NCI-H2107 (cell line): ENCODE measurements at places on chromosomes 16 and 17.

GRCh38 chr17:63941751-63942150, 9.6 kb upstream of the CD79B start:
- DNase-seq = no peak

- DNase-seq = no peak
Measured at GRCh38 chr16:633336-634050, 2.6 kb downstream of the METTL26 start.

GRCh38 chr16:87203060-87203656, 114.0 kb downstream of the C16orf95 start:
- peak; percentile 13 for DNase-seq

DNA sequence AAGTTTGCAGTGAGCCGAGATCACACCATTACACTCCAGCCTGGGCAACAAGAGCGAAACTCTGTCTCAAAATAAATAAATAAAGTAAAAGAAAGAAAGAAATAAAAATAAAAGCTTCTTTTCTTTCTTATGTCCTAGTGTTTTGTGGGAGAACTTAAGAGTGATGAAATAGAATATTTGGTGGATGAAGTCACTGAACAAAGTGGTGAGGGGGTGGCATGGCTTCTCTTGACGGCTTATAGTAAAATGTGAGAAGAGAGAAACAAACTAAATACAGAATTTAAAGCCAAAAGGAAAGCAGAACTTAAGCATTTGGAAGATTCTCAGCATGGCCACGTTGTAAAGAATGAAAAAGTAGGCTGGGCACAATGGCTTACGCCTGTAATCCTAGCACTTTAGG, 15.3 kb downstream of the SGF29 start:
- DNase-seq = no peak

GRCh38 chr17:73693071-73693470, 48.8 kb upstream of the SDK2 start:
- no peak for DNase-seq

DNA sequence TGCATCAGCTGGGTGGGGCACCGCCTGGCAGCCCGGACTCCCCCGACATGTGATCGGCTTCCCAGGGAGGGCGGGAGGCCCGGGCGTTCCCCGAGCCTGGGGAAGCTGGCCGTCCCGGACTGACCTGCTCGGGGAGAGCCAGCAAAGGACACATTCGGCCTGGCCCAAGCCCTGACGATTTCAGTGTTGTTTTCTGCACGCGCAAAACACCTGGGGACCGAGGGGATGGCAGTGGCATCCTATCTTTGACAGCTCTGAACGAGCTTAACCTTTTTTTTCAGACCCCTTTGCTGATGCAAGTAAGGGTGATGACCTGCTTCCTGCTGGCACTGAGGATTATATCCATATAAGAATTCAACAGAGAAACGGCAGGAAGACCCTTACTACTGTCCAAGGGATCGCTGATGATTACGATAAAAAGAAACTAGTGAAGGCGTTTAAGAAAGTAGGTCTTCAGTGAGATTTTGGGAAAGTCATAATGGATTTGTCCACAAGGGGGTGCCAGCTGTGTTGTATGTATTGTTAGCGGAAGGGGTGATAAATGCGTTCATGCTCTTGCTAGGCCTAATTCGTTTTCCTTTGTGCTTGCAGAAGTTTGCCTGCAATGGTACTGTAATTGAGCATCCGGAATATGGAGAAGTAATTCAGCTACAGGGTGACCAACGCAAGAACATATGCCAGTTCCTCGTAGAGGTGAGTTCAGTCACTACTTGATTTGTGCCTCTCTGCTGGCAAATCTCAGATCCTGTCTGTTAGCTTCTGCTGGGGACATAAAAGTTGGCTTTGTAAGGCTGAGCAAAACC, 1.0 kb downstream of the EIF1 start:
- no peak for DNase-seq

DNA sequence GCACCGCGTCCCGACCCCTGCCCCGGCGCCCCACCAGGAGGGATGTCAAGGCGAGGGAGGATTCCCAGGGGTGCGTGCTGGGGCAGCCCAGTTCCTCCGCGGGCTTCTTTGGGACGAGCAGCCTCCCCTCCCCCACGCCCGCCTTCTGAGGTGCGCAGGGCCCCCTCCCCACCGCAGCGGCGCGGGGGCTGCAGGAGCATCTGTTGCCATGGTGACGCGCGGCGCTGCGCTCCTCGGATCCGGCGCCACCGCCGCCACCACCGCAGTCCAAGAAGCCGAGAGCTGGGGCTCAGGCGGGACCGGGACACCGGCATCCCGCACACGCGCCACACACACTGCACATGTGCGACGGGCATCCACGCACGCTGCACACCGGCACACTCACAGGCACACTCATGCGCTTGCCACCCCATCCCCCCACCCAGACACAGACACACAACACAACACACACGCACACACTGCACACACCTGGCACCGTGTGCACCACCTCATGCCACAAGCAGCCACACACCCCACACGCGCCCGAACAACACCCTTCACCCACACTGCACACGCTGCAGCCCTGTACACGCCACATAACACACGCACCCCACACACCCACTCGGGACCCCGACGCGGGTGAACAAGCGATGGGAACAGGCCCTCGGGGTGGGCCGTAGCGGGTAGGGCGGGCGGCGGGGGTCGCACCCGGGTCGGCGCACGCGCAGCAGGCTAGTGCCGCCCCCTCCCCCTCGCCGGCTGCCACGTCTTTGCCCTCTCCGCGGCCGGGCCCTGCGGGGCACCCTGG, 17.0 kb downstream of the ENPP7 start:
- no peak for DNase-seq

- DNase-seq = no peak
Measured at GRCh38 chr17:81111066-81111465, 54.2 kb upstream of the PVALEF start.

DNA sequence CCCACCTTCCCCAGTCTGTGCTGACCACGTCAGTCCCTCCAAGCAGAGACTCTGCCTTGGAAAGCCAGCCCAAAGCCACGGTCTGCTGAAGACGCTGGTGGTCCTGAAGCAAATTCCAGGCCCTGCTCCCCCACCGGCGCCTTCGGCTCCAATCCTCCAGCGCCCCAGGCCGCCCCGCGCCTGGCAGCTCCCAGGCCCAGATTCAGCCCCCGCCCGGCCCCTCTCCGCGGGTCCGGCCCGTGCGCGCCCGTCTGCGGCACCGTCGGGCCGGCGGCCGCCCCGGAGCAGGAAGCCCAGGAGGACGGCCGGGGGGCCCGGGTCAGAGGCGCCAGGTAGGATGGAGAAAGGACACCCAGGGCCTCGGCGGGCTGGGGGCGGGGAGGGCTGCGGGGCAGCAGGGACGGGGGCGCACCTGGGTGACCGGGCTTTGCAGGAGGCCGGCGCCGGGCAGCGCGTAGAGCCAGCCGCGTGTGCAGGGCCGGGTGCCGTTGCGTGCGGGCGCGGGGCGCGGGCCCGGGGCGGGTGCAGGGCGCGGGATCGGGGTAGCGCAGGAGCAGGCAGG, 594 bp upstream of the SLC22A31 start:
- DNase-seq = no peak

- no peak for DNase-seq
Measured at GRCh38 chr16:78246559-78246958, 147.1 kb downstream of the WWOX start.

DNA sequence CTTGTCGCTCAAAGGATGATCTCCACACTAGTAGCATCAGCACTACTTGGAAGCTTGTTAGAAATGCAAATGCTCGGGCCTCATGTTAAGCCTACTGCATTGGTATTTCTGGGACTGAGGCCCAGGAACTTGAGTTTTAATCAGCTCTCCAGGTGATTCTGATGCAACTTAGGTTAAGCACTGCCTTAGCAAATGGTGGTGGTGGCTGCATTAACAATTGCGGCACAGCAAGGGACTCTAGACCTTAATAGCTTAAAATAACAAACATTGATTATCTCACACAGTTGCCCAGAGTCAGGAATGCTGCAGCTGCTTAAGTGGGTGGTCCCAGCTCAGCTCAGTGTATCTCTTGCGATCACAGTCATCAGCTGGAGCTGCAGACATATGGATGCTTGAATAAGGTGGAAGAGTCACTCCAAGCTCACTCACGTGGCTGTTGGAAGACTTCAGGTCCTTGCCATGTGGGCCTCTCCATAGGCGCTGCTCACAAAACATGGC, 25.8 kb downstream of the HS3ST3A1 start:
- DNase-seq = no peak
